ENCODE measurements at places on chromosomes 16 and 17. TPM values are rescaled to one million over a fixed set of nuclear protein-coding genes. Genes with fewer than 3 reads are reported as not detected.

LRRC75A gene
- 1.0 TPM for total RNA-seq

TMIGD1 gene
- total RNA-seq = not detected

NAGLU gene
- 46.8 TPM for total RNA-seq

PHKB gene
- 30.0 TPM for total RNA-seq

NT5C gene
- 130 TPM for total RNA-seq

DLX4 gene
- 2.8 TPM for total RNA-seq

NFATC2IP gene
- total RNA-seq = 31.1 TPM

ACSM2B gene
- not detected for total RNA-seq

THAP11 gene
- total RNA-seq = 41.0 TPM

STH gene
- total RNA-seq = not detected

DNAH2 gene
- not detected for total RNA-seq

ABCA6 gene
- not detected for total RNA-seq

SRCIN1 gene
- 3.1 TPM for total RNA-seq

METTL22 gene
- total RNA-seq = 20.4 TPM

EARS2 gene
- 32.9 TPM for total RNA-seq

PIMREG gene
- total RNA-seq = 49.9 TPM

CES5A gene
- total RNA-seq = not detected

GLP2R gene
- 14.7 TPM for total RNA-seq

QPRT gene
- 1.1 TPM for total RNA-seq

TBX4 gene
- total RNA-seq = 0.09 TPM

PRSS22 gene
- total RNA-seq = 2.3 TPM

SEZ6L2 gene
- total RNA-seq = 16.5 TPM
